ENCODE measurements at places on chromosomes 5 and 9.

DNA sequence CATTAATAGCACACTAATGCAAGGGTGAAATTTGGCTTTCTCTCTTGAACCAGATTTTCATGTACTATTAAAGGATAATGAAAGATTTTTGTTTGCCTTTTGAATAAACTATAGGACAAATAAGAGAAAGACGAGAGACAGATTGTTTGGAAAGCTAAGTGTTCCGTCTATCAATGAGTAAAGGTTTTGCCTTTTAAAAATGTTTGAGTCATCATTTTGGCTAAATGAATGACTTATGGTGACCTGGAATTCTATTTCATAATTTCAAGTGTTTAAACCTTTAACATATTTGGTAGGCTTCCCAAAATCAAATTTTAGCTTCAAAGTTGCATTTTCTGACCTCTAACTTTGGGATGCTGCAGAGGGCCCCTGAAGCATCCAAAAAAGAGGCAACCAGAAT, 145.2 kb downstream of the SLC25A46 start:
- DNase-seq: no peak

- DNase-seq: no peak
Observed at GRCh38 chr5:142295084-142295758, 29.6 kb downstream of the SPRY4 start.

DNA sequence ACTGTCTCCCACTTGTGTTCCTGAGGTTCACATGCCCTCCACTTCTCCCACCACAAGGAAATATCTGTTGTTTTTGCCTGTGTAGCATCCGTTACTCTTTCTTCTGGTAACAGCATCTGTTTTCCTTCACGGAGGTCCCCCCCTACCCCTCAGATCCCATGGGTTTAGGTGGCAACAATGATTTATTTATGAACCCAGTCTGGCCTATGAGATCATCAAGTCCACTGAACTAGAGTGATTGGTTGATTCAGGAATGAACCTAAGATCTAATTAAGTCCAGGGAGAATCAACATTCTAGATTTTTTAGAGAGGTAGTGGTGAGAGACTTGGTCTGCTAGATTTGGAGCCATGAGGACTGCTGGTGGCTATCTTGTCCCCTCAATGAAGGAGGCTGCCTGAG, 166.8 kb downstream of the NR3C1 start:
- no peak for DNase-seq

- DNase-seq: no peak
Observed at GRCh38 chr5:6403416-6403815, 25.1 kb upstream of the MED10 start.

DNA sequence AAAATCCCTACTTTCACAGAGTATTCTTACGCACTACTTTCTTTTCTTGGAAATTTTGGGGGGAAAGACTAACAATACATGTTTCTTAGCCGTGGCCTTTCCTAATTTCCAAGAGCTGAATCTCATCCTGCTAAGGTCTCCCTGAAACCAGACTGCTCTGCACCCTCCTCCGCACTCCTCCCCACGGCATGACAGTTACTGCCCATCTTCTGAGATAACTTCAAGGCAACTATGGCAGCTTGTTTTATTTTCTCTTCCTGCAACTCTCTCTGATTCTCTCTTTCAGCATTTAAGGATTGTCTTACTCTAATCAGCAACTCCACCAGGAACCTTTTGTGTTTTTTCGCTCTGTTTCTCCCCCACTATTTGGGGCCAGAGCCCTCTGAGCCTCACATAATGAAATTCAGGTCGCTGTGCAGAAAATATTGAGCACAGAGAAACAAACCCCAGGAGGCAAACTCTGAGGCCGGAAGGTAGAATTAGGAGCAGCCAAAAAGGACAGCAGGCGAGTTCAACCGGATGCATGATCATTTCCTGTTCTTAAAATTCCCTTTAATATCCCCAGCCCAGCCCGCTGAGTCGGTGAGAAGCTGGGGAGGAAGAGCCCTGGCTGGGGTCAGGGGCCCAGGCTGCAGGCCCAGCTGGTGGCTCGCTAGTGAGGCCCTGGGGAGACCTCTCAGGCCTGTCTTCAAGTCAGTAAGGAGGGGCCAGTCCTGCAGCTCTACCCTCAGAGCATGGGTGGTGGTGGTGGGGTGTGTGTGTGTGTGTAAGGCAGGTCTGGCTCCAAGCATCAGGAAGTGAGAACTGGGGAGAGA, 213.6 kb upstream of the S1PR3 start:
- DNase-seq: no peak

GRCh38 chr5:8650186-8650585, 781.2 kb downstream of the MTRR start:
- DNase-seq: no peak

GRCh38 chr9:94164806-94165549, 80.7 kb downstream of the PTPDC1 start:
- no peak for DNase-seq

GRCh38 chr9:14863402-14863801, 46.8 kb downstream of the FREM1 start:
- DNase-seq: no peak

DNA sequence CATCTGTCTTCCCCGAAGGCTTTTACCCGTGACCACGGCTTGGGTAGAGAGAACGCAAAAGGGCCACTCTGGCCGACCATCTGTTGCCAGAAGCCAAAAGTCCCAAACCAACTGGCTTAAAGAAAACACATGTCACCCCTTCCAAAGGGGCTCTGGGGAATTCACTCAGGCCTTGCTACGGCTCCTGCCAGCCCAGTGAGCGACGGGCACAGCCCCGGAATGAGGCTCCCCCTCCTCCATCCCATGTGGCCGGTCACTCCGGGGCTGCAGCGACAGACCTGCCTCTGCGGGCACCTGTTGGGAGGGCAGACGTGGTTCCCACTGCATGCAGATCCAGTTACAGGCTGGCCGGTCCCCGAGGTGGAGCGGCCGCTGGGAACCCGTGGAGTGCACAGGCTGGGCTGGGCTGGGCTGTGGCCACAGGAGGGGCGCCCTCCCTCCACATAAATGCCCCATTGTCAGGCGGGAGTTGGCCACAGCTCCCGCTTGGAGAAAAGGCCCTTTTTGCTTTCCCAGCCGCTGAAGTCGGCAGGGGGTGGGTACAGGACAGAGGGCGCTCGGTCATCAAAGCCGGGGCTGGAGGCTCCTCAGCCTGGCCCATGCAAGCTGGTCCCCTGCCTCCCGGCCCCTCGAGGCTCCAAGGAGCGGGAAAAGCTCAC, 19.9 kb downstream of the NOTCH1 start:
- peak; percentile 53 for DNase-seq

DNA sequence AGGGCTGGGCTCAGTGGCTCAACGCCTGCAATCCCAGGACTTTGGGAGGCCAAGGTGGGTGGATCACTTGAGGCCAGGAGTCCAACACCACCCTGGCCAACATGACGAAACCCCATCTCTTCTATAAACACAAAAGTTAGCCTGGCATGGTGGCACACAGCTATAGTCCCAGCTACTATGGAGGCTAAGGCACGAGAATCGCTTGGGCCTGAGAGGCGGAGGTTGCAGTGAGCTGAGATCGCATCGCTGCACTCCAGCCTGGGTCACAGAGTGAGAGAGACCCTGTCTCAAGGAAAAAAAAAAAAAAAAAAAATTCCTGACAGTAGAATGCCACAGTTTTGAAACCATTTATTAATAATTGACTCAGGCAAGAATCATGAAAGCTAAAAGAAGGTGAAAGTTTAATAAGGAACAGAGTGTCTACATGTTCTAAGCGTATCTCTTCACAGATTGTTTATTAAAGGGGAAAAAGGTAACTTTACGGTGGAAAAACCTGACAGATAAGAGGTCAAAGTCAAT, 5.7 kb upstream of the PTGR1 start:
- peak; percentile 93 for DNase-seq

DNA sequence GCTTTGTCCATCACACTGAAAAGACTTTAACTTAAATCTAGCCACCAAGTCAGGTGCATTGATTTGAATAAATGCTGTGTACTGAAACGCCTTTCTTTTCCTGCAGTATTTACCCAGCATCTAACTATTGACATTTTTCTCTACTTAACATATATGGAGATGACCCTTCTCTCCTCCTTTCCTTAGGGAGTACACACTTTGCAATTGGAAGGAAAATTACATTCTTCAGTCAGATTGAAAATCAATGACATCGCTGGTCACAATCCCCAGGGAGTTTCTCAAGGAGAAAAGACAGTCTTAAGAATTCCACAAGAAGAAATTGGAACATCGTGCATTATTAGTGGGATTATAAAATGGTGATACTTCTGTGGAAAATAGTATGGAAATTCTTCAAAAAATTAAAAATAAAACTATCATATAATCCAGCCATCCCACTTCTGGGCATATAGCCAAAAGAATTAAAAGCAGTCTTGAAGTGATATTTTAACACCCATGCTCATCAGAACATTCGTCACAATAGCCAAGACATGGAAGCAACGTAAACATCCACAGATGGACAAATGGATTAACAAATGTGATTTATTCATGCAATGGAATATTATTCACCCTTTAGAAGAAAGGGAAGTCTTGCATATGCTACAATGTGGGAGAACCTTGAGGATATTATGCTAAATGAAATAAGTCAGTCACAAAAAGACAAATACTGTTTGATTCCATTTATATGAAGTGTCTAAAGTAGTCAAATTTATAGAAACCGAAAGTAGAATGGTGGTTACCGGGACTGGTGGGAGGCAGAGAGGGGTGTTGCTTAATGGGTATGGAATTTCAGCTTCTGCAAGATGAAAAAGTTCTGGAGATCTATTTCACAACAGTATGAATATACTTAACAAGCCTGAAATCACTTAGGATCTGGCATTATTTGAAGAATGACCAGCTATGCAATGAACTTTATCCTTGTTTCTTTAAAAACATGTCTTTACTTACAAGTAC, 14.3 kb upstream of the FREM1 start:
- no peak for DNase-seq

DNA sequence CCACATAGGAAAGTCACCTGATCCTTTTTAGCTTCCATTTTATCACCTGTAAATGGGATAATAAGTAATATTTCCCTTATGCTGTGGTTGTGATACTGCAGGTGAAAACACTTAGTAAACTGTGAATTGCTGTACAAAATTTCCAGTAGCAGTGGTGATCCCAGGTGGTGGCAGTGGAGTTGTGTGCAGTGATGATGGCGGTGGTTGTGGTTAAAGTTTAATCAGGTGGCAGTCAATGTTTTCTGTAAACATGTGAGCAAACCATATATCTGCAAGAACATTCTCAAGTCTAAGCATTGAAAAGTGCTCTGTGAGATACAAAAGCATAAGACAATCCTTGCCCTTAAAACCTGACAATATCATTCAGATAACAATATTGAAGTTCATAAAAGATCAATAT, 480.2 kb downstream of the RASEF start:
- DNase-seq: peak; percentile 59

DNA sequence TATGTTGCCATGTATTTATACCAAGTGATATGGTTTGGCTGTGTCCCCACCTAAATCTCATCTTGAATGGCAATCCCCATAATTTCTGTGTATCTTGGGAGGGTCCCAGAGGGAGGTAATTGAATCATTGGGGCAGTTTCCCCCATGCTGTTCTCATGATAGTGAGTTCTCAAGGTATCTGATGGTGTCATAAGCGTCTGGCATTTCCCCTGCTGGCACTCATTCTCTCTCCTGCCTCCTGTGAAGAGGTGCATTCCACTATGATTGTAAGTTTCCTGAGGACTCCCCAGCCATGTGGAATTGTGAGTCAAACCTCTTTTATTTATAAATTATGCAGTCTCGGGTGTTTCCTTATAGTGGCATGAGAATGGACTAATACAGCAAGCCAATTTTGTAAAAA, 140.8 kb upstream of the ADAMTSL1 start:
- no peak for DNase-seq

DNA sequence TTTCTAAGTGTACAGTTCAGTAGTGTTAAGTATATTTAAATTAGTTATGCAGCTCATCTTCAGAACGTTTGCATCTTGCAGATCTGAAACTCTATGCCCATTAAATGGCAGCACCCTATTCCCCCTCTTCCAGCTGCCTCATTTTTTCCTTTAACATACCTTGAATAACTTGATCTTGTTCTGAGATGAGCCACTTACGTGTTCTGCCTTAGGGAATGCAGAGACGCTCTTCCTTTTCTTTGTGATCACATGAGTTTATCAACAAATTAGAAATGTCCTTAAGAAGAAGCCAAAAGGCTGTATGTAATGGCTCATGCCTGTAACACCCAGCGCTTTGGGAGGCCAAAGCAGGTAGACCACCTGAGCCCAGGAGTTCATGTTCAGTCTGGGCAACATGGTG, 57.6 kb downstream of the SLC46A2 start:
- DNase-seq: no peak

DNA sequence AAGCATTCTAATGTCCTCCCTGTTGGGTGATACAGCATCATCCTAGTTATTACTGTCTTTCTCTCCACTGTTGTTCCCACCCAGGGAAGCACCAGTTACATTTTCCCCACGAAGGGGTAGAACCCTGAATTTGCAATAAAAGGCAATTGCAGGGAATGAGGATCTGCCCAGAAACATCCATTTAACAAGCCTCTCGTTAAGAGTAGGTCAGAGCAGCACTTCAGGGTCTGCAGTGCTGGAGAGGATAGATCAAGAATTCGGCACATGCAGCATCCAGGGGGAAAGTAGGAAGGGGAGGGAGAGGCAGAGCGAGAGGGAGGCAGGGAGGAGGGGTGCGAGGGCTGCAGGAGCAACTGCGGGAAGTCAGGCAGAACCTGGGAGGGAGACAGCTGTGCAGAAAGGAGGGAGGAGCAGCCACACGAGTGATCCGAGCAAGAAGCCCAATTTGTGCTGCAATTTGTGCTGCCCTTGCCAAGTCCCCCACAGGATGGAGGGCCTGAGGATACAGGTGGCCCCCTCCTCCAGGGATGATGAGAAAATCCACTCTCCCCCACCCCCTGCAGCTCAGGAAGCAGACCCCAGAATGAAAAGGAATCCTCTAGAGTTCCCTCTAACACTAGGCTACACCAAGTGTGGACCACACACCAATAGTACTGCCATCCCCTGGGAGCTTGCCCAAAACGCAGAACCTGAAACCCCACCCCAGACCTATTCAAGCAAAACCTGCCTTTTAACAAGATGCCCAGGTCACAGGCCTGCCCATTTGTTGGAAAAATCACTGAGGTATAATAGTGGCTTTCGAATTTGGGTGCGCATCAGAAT, 62.2 kb downstream of the EPB41L4B start:
- no peak for DNase-seq

DNA sequence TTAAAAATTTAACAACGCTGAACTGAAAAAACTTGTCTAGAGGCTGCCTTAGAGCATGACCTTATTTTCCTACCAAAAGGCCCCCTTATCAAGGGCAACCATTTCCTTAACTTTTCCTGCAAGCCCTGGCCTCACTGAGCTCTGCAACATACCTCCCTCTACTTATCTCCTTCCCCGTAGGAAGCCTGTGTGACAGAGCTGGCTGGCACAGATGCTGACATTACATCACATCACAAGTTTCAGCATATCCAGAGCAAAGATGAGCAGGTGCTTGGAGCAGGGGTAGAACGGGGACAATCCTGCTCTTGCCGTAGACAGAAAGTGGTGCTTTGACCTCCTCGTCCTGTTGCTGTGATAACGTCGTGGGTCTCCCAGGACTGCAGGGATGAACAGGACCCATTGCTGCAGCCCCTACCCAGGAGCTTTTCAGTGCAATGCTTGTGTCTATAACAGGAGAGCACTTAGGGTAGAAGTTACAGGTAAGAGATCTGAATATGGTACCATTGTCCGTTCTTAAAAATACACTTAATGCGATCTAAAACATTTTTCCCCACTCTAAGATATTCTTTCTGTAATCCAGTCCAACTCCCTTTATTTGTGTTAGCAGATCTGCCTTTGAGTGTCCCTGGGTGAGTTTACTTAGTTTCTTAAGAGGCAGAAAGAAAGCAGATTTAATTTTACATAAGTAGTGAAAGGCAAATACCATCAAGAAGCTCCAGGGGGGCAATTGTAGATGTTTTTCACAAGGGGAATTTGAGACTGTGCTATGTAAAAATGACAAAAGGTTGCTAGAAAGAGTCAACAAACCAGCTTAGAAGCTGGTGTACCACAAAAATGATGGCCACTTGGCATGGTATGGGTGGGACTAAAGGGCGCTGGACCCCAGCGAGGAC, 101.9 kb upstream of the EFNA5 start:
- no peak for DNase-seq
